Kidney (tissue), 22 donors: ENCODE measurements at places on chromosomes 12 and 14.

DNA sequence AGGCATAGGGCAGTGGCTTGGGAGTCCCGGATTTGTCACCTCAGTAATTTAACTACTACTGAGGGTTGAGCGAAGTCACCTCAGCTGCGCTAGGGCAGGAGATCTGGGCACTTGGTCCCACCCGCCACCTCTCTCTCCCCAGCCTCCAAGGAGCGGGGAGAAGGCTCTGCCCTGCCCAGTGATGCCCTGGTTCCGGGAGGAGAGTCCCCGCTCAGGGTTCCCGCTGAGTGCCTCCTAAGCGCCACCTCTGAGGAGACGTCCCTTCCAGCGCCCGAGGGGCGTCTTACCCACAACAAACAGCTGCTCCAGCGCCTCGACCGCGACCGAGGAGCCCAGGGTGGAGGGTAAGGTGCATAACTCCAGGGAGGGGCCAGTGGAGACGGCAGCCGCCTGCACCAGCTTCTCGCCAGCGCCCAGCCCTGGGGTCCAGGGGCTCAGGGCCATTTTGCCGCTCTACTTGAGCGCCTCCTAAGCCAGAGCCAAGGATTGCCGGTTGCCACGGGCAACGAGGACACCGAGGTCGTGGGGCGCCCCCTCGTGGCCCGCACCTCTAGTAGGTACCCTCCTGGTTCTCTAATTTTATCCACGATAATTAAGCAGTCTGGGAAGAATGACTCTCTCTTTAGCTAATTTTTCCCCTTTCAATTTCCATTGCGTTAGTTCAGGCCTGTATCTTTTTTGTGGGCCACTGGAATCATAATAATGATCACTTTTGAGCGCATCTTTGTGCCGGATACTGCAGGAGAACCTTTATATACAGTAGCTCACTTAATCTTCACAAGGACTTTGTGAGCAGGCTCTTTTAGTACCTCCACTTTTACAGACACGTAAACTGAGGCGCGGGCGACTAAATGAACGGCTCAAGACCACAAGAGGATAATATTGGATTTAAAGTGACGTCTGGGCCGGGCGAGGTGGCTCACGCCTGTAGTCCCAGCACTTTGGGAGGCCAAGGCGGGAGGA lies at the start of gene CCDC175:
TSS of gene CCDC175 (minus strand) at position 481 of the 963 bp plus-strand sequence. CDS start at position 444, 37 bp downstream.
- peak; percentile 97 for DNase-seq

- no peak for DNase-seq
These were observed 132.7 kb downstream of the SSPN start for GRCh38 chr12:26327975-26328644.

DNA sequence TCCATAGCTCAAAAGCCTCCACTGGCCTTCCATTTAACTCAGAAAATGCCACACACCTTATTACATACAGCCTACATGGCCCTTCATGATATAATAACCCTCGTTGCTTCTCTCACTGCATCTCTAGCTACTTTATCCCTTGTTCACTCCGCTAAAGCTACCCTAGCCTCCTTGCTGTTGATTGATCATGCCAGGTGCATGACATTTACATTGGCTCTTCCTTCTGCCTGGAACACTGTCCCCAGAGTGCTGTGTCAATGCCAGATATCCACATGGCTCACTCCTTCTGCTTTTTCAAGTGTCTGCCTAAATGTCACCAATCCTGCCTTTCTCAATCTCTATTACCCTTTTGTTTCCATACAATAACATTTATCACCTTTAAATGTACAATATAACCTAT lies 58.3 kb downstream of the CAND1 start:
- DNase-seq, result no peak

- DNase-seq, result no peak
These were observed 39.9 kb downstream of the DNAI7 start for GRCh38 chr12:25155022-25155576.

DNA sequence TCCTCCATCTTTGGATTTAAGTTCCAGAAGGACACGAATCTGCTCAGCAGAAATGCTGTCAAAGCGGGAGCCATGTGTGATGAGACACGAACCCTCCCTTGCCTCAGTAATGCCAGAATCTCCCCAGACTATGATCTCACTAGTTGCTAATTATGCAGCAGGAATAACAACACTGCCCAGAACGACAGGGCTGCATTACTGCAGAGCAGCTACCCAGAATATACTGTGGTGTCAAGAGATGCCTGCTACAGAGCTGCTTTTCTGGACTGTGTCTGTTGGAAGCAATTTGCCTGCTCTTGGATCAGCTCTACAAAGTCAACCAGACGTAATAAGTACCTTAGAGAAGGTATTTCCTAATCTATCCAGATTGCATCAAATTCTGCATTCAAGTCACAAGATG lies 5.5 kb downstream of the CSRNP2 start:
- DNase-seq, result no peak

GRCh38 chr14:75315144-75315543 lies 36.5 kb downstream of the FOS start:
- peak; percentile 46 for DNase-seq

DNA sequence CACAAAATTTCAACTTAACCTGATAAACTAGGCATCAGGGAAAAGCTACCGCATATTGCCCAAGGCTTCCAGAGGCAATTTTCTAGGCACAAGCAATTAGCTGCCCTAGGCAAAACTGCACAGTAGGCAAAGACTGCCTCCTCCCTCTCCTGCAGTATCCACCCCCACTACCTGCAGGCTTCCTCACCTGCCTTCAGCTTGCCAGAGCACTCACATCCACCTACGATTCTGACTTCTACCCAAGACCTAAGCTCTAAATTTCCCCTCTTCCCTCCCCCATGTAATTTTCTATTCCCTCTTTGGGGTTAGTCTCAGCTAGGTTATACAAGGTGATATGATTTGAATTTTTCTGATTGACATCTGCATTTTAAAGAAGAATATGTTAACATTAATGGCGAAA lies 21.9 kb upstream of the CCDC196 start:
- no peak for DNase-seq

GRCh38 chr14:86050757-86051156 lies 520.8 kb downstream of the FLRT2 start:
- DNase-seq, result no peak

DNA sequence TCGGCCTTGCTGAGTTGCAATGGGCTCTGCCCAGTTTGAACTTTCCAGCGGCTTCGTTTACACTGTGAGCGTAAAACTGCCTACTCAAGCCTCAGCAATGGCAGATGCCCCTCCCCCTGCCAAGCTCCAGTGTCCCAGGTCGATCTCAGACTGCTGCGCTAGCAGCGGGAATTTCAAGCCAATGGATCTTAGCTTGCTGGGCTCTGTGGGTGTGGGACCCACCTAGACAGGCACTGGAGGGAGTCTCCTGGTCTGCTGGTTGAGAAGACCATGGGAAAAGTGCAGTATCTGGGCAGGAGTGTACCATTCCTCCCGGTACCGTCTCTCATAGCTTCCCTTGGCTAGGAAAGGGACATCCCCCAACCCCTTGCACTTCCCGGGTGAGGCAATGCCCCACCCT lies 88.2 kb downstream of the KLHL28 start:
- no peak for DNase-seq

GRCh38 chr12:101521136-101521535 lies 46.0 kb downstream of the SPIC start:
- no peak for DNase-seq

- DNase-seq, result peak; percentile 21
These were observed 697 bp upstream of the GRIP1 start for GRCh38 chr12:66679461-66680084.

DNA sequence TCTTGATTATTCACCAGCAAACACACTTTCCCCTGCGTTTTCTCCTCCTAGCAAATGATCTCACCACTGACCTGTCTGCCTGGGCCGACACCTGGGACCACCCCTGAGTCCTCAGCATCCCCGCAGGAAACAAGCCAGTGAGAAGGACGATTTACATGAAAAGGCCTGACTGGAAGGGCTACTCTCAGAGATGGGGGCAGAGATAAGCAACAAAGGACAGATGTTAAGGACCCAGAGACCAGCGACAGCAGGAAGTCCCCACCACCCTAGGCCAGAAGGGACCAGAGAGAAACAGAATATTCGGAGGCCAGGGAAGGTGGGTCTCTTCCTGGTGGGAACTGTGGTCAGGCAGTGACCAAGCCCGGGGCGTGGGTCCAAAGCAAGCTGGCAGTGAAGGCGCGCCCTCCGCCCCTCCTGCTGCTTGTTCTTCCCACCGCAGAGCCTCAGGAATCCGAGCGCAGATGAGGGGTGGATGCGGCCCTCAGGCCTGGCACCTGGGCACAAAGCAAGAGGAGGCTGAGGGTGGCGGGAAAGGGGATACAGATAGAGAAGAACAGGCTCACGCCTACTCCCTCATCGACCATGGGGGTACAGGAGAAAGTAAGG lies 55.8 kb downstream of the STX2 start:
- no peak for DNase-seq

GRCh38 chr14:54350203-54350602 lies 46.6 kb upstream of the CDKN3 start:
- no peak for DNase-seq

- no peak for DNase-seq
These were observed 11.9 kb upstream of the TNFAIP2 start for GRCh38 chr14:103111232-103111868.

- peak; percentile 51 for DNase-seq
These were observed 95.5 kb upstream of the ETV6 start for GRCh38 chr12:11553871-11554533.

GRCh38 chr12:10654003-10654402 lies 19.8 kb downstream of the STYK1 start:
- no peak for DNase-seq

- no peak for DNase-seq
These were observed 28.5 kb downstream of the FAIM2 start for GRCh38 chr12:49875115-49875720.

GRCh38 chr12:14959463-14959862 lies 1.9 kb downstream of the ARHGDIB start:
- no peak for DNase-seq

DNA sequence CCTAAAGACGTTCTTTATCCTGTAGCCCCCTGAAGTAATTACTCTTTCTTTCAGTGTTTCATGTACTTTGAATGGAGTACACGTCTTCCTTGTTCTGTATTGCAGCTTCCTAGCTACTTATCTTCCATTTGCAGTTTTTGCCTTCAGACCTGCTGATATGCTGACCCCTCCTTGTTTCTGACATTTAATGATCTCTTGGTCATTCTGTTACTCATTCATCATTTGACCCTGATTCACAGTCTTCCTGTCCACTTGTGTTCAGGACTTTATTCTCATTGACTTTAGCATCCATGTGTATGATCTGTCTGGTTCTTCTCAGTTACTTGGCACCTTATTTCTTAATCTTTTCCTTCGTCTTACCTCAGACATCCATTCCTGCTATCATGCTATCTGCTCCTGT lies 22.2 kb downstream of the CPSF2 start:
- DNase-seq, result no peak

GRCh38 chr12:113318900-113319628 lies 15.8 kb downstream of the SLC8B1 start:
- DNase-seq, result no peak

DNA sequence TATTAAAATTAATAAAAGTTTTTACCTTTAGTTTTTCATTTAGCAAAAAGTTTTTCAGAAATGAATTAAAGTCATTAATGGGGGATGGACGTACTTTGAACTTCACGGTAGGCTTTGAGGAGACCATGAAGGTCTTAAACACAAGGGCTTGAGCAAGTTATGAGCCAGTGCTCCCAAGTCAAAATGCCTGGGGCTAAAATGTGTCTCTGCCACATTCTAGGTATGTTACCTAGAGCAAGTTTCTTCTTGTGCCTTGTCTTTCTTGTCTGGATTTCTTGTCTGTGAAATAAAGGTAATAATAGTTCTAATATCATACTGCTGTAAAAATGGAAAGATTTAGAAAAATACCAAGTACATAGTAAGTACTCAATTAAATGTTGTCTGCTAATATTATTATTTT lies 132.7 kb upstream of the USP15 start:
- no peak for DNase-seq

GRCh38 chr14:70955543-70956480 lies 48.6 kb downstream of the PCNX1 start:
- peak; percentile 52 for DNase-seq

GRCh38 chr12:108696111-108696995 lies 35.0 kb downstream of the CORO1C start:
- DNase-seq, result no peak

DNA sequence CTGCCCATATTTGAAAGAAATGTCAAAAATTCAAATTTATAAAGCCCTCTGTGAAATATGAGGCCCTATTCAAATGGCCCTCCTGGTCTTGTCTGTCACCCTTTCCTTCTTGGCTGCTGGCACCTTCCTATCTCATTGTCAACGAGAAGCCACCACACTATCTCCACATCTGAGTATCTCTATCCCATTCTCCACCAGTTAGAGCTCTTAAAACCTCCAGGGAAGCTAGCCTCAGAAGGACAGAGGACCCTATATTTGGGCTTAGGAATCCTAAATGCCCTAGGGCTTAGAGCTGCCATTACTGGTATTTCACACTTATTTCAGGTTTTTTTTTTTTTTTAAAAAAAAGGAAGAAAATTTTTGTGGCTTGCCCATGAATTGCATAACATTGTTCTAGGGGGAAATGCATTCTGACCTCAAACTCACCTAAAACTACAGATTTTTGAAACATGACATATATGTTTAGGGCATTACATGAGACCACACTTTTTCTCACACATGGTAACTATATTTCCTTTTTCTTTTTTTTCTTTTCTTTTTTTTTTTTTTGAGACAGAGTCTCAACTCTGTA lies 25.0 kb downstream of the SLC25A21 start:
- DNase-seq, result no peak

DNA sequence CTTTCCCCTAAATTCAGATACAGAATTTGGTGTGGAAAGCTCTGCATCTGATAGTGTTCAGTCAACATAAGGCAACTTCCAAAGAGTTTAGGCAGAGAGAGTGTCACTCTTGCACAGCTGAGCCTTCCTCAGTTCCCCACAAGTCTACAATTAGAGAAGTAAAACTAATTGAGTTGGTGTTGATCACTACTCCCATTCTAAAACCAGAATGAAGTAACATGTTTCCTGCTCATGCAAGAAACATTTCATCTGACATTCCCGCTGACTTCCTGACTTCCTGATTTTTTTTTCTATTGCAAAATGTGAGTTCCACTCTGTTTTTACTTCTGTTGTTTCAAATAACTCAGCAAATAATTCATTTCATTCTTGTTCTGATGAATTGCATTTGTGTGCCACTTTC lies 271.0 kb downstream of the ALG10B start:
- DNase-seq, result no peak

DNA sequence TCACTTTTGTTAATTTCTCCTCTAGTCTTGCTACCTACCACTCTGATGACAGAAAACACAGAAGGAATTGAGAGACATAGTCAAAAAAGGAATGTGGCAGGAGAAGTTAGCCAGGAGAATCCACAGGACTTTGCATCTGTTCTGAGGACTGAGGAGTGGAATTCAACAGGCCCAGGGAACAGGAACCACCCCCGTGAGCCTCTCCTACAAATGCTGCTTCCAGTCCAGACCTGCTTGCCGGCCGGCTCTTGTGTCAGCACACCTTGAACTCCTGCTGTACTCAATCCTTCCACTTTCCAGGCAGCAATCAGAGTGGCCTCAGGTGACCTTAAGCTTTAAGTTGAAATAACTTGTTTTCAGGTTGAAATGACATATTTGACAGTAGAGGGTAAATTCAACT lies 903.1 kb downstream of the BCL11B start:
- DNase-seq, result no peak

DNA sequence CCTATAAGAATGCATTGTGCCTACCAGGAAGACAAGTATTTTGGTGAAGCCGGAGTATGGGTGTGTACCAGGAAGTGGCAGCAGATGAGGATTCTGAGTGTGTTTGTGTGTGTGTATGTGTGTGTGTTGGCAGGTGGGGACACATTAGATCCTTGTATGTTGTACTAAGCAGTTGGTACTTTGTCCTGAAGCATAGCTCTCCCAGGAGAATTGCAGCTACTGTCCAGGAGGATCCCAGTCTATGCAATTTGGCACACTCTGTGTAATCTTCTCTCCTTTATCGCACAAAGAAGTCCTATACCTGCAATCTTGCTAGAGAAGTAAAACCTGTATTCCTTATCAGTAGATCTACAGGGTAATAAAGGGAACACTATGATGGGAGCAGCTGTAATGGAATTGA lies 276.5 kb downstream of the PAWR start:
- DNase-seq, result no peak
